ENCODE measurements at places on chromosomes 12 and 14.

GRCh38 chr14:26995301-26995700 lies 397.5 kb upstream of the NOVA1 start:
- DNase-seq: no peak

DNA sequence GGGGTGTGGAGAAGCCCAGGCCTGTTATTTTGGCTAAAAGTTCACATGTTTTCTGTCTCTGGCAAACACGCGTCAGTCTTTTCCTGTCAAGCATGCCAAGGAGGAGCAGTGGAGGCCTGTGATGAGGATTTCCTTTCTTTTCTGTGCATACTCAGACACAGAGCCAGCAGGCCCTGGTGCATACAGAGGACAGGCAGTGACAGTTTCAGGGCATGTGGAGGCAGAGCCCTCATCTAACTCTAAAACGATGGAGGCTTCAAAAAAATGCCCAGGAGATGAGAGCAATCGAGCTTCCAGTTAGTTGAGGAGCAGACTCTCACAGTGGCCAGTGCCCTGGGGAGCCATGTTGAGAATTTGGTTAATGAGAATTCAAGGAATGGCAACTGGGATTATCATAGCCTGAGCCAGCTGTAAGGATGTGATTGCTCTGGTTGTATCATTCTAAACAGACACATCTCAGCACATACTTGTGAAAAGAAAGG lies 66.5 kb downstream of the TRAFD1 start:
- no peak for DNase-seq

GRCh38 chr14:68397822-68398221 lies 395.0 kb downstream of the ZFP36L1 start:
- DNase-seq: no peak

DNA sequence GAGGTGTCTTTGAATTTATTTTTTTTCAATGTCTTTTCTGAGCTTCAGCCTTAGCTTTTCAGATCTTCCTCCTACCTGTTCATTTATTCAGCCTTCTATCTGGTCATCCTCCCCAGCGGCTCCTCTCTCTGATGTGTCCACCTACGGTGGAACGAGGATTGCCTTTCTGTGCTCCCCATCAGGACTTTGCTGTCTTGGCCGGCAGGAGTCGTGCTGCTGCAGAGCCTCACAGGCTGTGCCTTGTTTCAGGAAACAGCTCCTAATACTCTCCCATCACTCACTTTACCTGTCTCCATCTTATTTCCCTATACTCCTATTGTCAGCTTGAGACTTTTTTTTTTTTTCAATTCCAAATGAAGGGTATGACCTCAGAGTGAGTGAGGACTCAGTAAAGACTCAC lies 76.9 kb downstream of the KICS2 start:
- DNase-seq: no peak

GRCh38 chr12:78167510-78167909 lies 336.8 kb downstream of the NAV3 start:
- DNase-seq: no peak

DNA sequence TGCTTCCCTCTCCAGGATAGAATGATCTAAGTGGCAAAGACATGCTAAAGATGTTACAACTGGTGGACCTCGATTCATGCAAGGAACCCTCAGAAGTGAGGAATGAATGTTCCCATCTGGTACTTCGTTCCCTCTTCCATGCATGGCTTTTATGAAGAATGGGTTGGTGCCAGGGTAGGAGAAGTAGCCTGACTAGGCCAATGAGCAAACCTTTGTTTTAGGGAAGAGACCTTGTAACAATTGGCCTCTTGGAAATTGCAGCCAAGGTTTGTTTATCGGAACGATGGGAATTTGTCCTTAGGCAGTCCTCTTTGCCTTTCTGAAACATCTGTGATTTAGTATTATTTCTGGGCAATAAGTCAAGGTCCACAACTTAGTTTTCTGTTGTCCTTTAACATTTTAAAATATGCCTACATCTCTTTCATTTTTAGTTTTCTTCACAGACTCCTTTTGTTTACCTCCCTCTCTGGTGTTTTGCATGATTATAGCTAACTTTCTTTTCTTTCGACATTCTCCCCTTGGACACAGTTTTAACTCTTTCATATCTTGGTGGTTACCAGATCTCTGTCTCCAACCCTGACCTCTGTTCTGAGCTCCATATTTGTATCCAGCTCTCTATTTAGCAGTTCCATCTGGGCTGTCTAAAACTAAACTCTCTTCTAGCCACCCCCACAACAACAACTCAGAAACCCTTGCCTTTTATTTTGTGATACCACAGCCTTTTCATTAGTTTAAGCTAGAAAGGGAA lies 70.0 kb downstream of the DIP2B start:
- no peak for DNase-seq

- DNase-seq: no peak
Observed at GRCh38 chr14:104977681-104978653, at the start of gene AHNAK2. AHNAK2 (minus strand) TSS chr14:104978374; CDS start chr14:104978237, 137 bp downstream.

DNA sequence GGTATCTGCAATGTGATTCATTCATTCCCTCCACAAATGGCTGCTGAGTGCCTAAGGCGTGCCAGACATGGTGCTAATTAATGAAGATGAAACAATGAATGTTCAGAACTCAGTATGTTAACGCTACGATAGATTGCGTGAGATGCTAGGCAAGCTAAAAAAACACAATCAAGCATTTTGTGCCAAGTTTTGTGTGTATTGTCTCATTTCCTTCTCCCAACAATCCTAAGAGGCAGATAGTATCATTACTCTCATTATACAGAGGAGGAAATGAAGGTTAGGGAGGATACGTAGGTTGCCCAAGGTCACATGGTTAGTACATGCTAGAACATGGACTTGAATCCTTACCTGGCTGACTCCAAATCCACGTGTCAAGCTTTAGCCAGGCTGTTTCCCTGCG lies 264.4 kb downstream of the EFCAB11 start:
- no peak for DNase-seq

DNA sequence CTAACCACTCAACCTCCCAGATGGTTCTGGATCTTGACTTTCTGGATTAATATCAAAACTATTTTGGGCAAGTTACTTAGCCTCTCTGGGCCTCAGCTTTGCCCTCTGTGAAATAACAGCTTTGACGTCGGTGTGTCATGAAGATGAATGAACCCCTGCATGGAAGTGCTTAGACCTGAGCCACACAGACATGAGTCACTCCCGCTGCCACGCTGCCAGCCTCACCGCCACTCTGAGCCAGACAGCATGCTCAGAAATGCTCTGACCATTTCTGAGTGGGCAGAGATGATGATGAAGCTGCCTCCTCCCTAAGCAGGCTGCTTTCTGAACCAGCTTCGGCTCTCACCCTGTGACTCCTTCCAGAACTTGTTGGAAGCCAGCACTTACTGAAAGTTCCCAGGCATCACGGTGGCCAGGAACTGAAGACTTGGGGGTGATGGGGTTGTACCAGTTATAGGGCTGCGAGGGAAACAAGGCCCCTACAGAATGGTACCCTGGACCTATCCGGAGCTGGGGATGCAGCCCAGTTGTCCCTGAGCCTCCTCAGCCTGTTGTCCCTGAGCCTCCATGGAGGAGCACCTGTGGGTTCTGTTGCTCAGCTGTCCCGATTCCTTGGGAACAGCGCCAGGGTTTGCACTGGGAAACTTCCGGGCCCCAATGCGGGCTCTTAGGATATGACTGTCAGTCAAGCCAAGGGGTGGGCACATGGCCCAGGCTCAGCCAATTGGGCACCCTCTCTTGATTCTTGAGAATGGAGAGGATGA lies 2.0 kb upstream of the CCDC197 start:
- no peak for DNase-seq

DNA sequence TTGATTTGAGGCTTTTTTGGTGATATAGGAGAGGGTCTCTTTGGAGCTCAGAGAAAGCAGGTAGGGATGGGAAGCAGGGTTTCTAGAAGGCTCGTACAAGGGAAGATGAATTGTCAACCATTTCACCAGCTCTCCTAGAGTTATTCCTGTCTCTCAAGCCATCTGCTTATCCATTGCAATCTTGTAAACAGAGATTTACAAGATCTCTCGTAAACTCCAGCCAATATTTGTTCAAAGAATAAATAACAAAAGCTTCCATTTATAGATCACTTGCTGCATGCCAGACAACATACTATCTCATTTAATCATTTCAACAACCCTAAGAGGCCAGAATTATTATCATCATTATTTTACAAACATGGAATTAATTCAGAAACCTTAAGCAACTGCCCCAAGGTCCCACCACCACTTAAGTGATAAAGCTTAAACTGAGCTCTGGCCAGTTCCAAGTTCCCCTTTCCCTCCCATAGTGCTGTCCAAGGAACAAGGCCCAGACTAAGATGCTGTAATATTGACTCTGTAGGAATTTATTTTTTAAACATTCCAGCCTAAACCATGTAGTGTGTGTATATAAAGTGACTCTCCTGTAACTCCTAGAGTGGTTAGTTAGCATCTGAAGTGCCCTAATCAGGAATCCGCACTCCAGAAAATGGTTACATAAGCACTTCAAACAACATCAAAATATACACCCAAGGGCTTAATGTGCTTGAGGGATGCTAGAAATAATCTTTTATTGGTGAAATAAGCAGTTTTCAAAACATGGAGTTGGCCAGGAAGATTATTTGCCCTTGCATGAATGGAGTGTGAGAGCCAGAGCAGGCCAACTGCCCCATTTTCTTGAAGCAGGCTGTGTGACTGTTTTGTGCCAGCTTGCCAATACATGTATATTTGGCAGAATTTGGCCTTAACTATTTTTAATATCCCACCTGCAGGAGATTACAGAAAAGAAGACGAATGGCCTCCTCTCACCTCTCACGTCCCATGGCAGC lies 2.8 kb upstream of the PLEKHH1 start:
- DNase-seq: no peak

DNA sequence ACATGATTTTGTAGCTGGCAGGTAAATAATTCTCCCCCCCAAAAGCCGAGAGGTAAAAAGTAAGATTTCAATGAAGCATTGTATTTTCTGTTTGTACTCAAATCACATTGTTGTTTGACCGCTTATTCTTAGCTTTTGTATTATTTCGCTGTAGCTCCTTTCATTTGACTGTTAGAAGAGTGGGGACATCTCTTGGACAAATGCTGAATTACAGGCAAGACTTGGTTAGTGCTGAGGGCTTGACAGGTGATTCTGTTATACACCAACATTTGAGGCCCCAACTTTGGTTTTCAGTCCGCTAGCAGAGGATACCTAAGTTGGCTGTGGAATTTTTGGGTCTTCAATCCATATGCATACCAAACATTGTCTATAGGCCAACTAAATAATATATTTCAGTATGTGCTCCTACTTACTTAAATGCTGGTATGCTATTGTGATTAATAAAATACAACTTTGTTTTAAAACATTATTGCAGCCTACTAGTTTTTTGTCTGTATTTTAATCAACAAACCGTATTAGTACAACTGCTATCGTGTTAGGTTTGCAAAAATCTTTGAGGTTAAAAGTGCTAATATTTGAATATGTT lies 102.2 kb downstream of the ERC1 start:
- DNase-seq: no peak

DNA sequence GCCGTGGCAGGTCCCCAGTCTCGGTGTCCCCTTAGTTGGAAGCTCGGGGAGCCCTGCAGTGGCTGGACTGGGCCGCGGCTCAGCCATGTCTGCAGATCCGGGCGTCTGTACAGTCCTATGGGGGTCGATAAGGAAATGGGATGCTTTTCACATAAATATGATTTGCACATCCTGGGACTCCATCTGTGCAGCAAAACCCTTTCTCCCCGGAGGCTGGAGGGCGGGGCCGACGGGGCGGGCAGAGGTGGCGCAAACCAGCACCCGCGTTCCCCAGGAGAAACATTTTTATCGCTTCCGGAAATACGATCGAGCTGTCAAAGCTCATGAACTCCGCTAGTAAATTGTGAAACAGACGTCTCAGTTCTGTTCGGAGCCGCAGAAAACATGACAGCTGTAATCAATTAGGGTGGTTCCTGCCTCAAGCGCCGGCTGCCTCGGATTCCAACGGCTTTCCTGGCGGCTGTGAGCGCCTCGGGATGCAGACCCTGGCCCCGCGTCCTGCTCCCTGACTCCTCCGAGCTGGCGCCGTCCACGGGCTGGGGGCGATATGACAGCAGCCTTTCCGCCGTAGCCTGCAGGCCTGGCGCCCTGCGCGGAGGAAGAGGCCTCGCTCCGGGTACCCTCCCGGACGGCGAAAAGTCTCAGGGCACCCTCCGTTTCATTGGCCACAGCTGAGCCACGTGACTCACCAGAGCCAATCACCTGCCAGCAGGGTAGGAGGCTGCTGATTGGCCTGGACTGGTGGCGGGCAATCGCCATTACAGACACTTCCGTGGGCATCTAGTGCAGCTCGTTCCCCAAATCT lies 23.0 kb downstream of the DIO3 start:
- no peak for DNase-seq

- DNase-seq: no peak
Observed at GRCh38 chr14:60655119-60655897, 6.0 kb upstream of the SIX1 start.

DNA sequence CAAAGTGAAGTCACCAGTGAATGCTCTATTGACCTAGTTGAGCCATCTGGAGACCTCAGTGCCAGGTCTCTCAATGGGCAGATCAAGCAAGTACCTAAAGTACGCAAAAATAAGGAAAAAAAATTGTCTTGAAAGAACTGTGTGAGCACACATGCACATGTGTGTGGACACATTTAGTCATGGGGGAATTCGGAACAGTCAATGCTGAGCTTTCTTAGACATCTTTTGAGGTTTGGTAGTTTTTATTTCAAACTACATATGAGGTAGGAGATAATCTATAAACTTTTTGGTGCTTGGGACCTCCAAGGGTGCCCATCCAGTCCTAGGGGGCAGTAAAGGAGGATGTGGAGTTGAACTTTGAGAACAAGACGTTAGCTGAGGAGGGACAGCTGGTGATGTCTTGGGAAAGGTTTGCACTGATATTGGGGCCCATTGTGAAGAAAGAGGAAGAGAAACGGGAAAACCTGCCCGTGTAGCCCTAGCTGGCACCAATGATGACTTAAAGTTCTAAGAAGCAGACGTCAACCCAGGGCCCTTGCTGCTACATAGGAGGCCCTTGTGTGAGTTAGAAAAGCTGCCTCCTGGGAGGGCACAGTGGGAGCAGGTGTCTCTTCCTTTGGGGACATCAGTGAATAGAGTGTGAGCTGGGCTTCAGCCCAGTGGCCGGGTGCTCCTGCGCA lies 124.4 kb downstream of the NT5DC3 start:
- no peak for DNase-seq
